ENCODE measurements at places on chromosomes 7 and 10.

GRCh38 chr10:78754269-78755062, 314.3 kb upstream of the ZMIZ1 start:
- DNase-seq = peak; percentile 59

DNA sequence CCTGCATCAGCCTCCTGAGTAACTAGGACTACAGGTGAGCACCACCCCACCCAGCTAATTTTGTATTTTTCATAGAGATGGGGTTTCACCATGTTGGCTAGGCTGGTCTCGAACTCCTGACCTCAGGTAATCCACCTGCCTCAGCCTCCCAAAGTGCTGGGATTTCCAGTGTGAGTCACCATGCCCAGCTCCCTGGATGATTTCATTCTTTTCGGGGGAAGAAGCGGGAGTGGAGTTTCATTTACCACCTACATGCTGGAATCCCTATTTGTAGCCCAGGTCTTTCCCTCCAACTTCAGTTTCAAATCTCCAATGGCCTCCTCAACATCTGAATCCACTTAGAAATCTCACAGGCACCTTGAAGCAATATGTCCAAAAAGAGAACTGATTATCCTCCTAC, 2.9 kb upstream of the BTRC start:
- DNase-seq = no peak

- peak; percentile 67 for DNase-seq
These were observed 5.7 kb downstream of the PLCE1 start for GRCh38 chr10:93999401-93999851.

- no peak for DNase-seq
These were observed 551 bp downstream of the KCND2 start for GRCh38 chr7:120273476-120273975.

- DNase-seq = no peak
These were observed 688.5 kb downstream of the PARD3 start for GRCh38 chr10:34126371-34127151.

- no peak for DNase-seq
These were observed 354.0 kb downstream of the ARL4A start for GRCh38 chr7:13041368-13041988.

DNA sequence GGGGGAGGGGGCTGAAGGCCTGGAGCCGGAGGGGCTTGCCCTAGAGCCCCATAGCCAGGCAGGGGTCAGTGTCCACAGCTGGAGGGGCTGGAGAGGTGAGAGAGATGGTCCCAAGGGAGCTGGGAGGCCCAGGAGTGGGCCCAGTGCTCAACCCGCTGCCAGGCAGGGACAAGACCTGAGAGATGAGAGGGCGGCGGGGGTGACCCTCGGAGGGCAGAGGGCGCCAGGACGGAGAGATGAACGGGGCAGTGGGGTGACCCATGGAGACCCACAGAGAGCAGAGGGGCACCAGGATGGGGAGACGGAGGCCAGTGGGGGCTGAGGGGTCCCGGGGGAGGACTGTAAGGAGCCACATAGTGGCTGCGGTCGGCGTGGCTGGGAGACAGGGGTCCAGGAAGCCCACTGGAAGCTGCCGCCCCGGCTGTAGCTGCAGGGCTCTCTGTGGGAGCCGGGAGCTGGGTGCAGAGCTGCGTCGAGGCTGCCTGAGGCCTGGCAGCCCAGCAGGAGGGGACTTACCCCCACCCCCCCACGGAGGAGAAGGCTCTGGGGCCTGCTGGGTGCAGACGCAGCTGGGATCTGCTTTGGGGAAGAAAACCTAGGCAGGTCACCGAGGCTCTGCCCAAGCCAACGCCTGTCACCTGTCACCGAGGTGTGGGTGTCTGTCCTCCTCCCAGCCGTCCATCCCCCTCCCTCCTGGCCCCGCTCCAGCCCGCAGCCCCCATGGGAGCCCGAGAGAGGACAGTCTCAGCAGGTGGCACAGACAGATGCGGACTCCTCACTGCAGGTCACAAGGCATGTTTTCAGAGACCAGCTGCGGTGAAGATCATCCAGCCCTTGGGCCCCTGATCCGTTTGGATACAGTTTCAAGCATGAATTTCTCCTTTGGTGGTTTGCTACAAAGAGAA, 25.1 kb downstream of the PWWP2B start:
- DNase-seq = no peak

- no peak for DNase-seq
These were observed 267.3 kb upstream of the LYZL1 start for GRCh38 chr10:29021591-29021990.

DNA sequence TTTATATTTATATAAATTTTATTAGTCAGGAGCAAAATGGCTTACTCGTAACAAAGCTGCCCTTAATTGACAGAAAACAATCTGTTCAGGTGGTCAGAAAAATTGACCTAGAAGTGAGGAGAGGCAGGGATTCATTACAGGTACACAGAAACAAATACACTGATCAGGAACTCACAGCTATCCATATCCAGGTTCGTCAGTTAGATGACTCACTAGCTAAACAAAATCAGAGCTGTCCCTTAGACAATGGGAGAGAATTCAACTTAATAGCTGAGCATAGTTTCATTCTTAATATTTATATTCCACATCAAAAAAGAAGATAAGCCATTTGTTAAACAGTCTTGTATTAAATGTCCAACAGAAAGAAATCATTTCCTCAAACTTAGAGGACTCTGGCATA, 41.7 kb downstream of the HYCC1 start:
- DNase-seq = no peak

DNA sequence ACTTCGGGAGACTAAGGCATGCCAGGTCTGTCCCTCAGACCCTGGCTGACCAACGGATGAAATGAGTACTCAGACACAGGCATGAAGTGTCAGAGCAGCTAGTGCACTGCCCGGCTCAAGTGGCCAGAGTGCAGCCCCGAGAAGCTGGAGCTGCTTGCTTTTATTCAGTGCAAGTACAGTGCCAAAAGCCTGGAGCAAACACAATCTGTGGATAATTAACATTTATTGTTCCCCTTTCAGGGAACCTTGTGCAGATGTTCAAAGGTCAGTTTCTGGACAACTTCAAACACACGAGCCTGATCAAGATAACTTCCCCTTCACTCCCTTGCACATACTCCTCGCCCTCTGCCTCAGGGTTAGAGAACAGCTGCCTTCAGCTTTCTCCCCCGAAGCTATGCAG, 7.9 kb upstream of the ATE1 start:
- DNase-seq = no peak
